ENCODE measurements at places on chromosomes 11 and 22.

GRCh38 chr11:86570451-86570850, 102.0 kb downstream of the ME3 start:
- DNase-seq, result no peak

DNA sequence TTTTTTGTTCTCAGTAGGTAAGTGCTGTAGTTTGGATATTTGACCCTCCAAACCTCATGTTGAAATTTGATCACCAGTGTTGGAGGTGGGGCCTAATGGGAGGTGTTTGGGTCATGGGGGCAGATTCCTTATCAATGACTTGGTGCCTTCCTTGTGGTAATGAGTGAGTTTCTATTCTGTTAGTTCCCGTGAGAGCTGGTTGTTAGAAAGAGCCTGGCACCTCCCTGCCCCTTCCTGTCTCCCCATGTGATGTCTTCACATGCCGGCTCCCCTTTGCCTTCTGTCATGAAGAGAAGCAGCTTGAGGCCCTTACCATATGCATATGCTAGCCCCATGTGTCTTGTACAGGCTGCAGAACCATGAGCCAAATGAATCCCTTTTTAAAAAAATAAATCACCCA, 138.3 kb downstream of the TMEM135 start:
- DNase-seq, result no peak

DNA sequence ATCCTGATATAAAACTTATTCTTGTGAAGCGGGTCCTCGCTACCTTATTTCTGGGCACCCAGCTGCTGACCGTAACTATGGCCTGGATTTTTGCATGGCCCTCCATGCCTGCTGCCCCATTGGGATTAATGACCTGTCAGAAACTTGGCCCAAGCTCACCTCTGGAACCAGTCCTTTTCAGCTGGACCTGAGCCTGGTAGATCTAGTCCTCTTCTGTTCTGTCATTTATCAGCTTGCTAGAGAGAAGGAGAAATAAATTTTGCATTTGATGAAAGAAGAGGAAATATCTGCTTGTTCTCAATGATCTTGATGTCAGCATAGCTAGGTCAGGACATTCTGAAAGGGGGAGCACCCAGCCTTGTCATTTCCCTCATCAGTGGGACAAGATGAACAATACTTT, 387.8 kb upstream of the LARGE1 start:
- no peak for DNase-seq

- no peak for DNase-seq
Measured at GRCh38 chr11:123174196-123175183, 20.6 kb downstream of the CLMP start.

- no peak for DNase-seq
Measured at GRCh38 chr11:124884869-124885479, 12.7 kb downstream of the ROBO4 start.

DNA sequence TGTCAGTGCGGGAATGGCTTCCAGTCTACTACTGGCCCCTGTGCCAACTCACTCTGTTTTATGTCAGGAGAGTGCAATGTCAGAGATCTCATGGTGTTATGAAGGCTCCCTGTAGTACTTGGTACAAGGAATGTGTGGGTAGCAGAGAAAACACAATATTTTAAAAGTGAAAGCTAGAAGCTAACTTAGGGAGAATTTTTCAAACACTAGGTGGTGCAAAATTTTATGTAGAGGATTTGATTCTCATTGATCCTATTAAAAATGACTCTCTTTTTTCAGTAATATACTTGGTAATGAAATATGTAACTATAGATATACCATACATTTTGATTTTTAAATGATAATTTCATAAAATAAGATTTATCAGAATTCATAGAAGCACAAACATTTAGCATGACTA, 134.7 kb downstream of the JRKL start:
- no peak for DNase-seq

- DNase-seq, result no peak
Measured at GRCh38 chr11:35066783-35067423, 72.1 kb upstream of the CD44 start.

GRCh38 chr11:12199231-12199948, 89.0 kb downstream of the MICAL2 start:
- DNase-seq, result no peak

- DNase-seq, result no peak
Measured at GRCh38 chr11:117459979-117460300, 132.3 kb downstream of the CEP164 start.

DNA sequence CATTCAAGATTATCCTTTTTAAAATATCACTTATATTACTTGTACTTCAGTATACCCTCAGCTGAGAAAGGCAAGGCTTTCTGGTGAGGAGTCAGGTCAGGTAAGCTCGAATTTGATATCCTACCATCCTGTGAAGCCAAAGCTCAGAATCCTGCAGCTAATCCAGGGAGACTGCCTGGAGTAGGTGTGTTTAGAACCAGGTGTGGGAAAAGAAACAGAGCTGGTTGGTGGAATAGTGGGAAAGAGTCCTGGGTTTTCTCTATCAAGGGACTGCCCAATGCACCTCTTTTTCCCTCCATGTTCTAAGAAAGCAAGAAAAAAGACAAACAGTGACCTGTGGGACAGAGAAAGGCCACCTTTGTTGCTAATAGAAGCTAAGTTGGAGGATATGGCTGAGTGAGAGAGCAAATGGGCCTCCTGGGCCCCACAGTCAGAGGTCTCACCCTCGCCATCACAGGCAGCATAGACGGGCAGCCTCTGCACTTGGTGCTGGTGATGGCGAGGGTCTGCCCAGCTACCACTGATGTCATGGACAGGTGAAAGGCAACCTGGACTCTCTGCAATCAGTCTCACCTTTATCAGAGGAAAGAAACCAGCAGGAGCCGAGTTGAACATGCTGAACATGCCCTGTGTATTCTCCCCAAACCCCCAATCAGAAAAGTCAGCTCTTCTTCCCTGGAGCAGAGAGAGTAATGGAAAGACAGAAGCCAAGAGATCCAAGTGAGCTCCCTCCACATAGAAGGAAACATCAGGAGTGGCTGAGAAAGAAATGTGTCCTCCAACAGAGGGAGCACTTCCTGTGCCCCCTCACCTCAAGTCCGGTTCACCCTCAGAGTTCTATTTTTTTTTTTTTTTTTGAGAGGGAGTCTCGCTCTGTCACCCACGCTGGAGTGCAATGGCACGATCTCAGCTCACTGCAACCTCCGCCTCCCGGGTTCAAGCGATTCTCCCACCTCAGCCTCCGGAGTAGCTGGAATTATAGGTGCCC, 491.3 kb downstream of the BUD13 start:
- no peak for DNase-seq

GRCh38 chr11:19767627-19768151, 55.1 kb downstream of the NAV2 start:
- DNase-seq, result no peak

- DNase-seq, result no peak
Measured at GRCh38 chr11:7579361-7579791, 65.6 kb downstream of the PPFIBP2 start.

DNA sequence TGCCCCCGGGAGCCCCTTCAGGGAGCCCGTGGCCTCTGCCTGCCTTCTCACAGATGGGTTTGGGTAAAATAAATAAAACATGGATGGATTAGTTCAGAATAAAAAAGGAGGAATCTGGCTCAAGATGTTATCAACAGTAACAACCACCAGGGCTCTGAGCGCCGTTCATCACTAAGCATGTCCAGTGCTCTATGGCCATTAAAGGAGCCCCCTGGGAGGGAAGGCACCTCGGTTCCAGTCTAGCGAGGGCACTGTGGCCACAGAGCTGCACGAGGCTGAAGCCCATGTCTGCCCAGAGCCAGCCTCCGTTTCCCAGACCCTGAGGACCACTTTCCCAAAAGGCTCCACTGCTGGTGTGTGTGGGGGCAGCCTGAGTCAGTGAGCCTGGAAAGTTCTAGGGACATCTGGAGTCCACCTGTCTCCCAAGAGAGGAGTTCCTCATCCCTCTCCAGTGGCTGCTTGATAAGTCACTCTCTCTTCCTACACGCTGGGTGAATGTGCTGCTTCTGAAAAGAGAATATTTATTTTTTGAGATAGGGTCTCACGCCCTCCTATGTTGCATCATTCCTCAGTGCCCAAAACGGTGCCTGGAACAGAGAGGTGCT, 614.6 kb downstream of the TBC1D22A start:
- no peak for DNase-seq

GRCh38 chr11:23620617-23621016, 760.3 kb upstream of the CCDC179 start:
- DNase-seq, result no peak

DNA sequence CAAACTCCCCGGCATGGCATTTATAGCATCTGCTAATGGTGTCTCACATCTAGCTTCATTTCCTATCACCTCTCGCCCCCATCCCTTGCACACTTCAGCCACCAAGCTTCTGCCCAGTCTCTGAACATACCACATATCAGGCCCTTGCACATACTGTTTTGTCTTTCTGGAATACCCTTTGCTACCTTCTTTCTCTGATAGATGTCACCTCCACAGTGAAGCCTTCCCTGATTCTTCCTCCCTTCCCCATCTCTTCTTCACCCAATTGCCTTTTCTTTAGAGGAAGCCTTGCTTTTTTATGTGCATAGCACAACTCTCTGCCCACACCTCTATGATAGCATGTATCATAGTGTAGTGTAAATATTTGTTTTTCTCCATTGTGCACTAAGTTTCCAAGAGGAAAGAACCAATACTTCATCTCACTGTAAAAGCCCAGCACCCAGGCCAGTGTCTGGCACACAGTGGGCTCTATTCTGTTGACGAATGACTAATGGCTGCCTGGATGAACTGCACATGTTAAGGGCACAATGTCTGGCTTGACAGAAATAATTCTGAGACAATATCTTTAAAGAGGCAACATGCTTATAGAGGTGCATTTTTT, 27.8 kb downstream of the P4HA3 start:
- DNase-seq, result no peak

DNA sequence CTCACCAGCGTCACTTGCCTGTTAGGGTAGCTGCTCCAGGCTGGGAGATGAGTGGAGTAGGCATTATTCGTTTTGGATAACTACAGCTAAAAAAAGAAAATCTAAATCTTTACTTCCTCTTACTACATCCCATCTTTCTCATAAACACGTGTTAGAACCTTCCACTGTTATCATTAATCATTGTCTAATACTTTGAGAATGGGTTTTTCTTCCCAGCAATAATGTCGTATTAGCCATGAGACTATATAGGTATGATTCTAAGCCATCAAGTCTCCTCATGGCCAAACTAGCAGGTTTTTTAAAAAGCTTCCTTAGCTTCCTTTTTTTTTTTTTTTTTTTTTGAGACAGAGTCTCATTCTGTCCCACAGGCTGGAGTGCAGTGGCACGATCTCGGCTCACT, 3.9 kb upstream of the TEF start:
- no peak for DNase-seq

GRCh38 chr11:72764503-72764902, 12.3 kb upstream of the ARAP1 start:
- DNase-seq, result no peak

DNA sequence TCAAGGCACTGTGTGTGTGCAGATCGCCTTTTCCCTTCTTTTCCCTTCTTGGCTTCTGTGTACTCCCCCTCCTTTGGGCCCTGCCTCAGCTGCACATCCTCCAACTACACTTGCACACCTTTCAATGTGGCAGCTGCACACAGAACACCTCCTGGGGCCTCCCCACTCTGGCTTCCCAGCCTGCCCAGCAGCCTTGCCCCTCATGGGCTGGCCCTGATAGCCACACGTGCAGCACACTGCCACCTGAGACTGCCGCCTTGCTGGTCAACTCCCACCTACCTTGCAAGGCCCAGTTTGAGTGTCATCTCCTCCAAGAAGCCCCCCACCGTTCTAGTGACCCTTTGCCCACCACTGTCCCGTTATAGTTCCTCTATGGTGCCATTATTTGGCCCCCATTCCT, 77.3 kb upstream of the ARFGAP3 start:
- DNase-seq, result no peak

GRCh38 chr11:114319716-114320328, 23.6 kb downstream of the NNMT start:
- DNase-seq, result no peak

DNA sequence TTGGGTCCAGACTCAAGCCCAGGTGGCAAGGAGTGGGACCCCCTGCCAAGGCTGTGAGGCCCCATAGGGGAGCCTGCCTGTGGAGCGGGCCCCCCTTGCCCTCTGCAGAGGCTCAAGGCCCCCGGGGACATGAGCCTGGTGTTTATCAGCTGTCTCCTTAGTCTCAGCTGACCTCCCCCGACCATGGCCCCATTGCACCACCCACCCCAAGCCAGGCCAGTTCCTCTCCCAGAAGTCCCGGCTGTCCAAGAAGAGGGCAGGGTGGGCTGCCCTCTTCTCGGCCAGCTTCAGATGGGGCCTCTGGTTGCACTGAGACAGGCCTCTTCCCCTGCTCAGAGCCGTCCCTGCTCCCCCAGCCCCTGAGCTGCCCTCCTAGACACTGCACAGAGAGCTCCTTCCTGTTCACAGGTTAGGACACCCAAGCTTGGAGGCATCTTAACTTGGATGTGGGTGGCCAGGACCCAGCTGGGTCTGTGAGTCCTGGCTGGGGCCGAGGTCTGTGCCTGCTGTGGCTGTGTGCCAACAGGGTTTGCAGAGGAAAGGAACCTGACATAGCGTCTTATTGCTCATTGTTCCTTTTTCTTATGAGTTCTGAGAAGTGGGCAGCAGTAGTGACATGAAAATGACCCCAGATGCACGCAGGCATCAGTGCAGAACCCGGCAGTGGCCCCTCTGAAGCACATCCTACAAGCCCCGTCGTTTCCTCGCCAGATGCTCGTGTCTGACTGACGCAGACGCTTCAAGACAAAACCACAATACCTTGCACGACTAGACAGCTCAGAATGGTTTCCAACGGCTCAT, 5.4 kb downstream of the TRABD start:
- DNase-seq, result no peak

GRCh38 chr11:2612884-2613571, 86.8 kb downstream of the KCNQ1OT1 start:
- DNase-seq, result no peak

- DNase-seq, result no peak
Measured at GRCh38 chr11:64885367-64886286, 7.2 kb upstream of the EHD1 start.

DNA sequence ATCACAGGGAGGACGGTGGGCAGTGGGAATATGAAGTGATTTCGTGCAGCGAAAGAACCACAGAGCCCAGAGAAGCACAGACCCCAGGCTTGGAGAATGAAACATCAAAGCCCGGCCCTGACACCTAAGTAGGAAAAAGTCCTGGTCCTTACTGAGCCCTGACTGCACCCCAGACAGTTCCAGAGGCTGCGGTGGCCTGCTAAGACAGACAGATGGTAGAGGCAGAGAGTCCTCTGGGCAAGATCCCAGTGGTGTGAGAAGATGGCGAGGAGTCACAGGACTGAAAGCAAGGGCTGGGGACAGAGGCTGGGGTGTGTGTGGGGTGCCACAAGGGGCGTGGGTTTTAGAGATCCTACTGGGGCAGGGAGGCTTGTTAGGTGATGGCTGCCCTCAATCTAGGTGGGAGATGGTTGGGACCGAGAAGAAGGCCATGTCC, 3.7 kb downstream of the CBX6 start:
- DNase-seq, result no peak

DNA sequence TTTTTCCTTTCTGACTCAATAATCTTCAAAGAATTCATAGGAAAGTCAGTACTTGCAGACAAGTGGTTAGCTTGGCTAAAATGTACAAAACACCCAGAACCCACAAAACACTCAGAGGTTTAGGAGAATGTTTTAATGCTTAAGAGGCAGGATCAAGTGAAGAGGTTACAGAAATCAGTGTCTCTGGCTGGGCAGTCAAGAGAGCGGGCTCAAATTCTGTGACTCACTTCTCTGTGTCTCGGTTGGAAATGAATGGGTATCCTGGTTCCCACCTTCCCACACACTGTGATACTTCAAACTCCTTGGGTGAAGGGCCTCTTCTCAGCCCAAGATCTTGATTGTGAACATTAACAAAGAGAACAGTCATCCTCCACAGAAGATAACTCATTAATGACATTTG, 3.8 kb downstream of the MPEG1 start:
- DNase-seq, result no peak
